ENCODE measurements at places on chromosomes 4 and X. TPM values are rescaled to one million over a fixed set of nuclear protein-coding genes. Genes with fewer than 3 reads are reported as not detected.
A peak's percentile ranks its signal among the peaks of the same experiment; 100 is the strongest.

The NPNT gene
- 5.4 TPM for polyA plus RNA-seq

The NXF2B gene
- not detected for polyA plus RNA-seq

The WDR44 gene
- 5.1 TPM for polyA plus RNA-seq

The RAI2 gene
- 4.8 TPM for polyA plus RNA-seq

The RAB33A gene
- 0.03 TPM for polyA plus RNA-seq

GRCh38 chr4:151922306-151922705 is 161.5 kb upstream of the GATB start:
- H3K27ac ChIP-seq: no peak overlapping the region
- H3K36me3 ChIP-seq: no peaks in the 10 kb centered on the region

DNA sequence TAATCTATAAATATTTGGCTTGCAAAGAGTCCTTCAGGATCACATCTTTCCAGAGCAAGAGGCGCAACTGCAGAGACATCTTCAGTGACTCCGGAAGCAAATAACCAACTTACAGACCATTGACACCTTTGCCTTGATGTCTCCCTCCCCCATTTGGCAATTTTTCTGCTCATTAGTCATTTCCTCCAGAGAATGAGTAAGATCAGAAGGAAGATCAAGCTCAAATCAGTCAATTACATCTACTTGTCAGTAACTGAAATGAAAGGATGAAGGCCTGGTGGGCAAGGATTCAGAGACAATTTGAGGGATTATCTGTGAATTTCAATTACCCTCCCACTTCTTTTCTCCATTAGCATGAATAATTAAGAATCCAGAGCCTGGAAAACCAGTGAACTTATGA is 665.6 kb upstream of the CPEB2 start:
- no peak overlapping the region for H3K4me3 ChIP-seq
- H3K27me3 ChIP-seq: no peaks in the 10 kb centered on the region
- no peak for DNase-seq
- H3K4me1 ChIP-seq: no peaks in the 10 kb centered on the region
- no peak overlapping the region for H3K27ac ChIP-seq

DNA sequence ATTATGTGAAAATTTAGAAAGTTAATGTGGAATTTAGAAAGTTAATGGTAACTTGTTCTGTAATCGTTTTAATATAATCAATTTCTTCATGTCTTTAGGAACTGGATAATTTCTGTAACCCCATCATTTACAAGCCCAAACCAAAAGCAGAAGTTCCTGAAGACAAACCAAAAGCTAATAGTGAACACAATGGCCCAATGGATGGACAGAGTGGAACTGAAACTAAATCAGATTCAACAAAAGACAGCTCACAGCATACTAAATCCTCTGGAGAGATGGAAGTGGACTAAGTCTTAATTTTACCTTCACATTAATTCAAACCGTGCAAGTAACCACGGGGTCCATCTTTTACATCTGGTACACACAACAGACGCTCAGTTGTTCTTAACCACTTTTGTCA is 48.1 kb upstream of the PLK4 start:
- DNase-seq: no peak
- no peak overlapping the region for H3K4me3 ChIP-seq
- H3K27me3 ChIP-seq: no peaks in the 10 kb centered on the region
- H3K27ac ChIP-seq: no peak overlapping the region

GRCh38 chrX:41350150-41350975 is 16.4 kb downstream of the DDX3X start:
- H3K4me1 ChIP-seq: no peaks in the 10 kb centered on the region
- no peak overlapping the region for H3K4me3 ChIP-seq
- H3K36me3 ChIP-seq: no peaks in the 10 kb centered on the region
- H3K27ac ChIP-seq: no peak overlapping the region

The FOXP3 gene
- polyA plus RNA-seq: not detected

The PRR32 gene
- not detected for polyA plus RNA-seq

DNA sequence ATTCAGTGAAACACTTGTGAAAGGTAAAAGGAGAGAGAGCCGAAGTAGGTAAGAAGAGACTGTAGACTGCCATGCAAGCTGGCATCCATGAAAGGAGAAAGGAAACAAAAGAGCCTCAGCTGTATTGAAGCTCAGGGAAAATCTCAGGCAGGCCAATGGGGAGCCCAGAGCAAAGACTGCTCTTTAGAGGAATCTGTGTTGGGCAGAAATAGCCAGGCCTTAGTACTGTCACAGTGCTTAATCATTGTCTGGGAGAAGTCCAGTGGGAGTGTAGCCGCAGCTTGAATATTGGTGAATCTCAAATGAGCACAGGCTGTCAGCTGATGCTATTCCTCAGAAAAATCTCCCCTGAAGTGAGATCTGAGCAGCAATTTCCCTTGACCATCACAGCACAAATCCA is 27.6 kb downstream of the CYLC1 start:
- no peaks in the 10 kb centered on the region for H3K4me1 ChIP-seq
- no peaks in the 10 kb centered on the region for H3K27me3 ChIP-seq
- no peak for DNase-seq
- H3K27ac ChIP-seq: no peak overlapping the region
- no peaks in the 10 kb centered on the region for H3K36me3 ChIP-seq
- no peak overlapping the region for H3K4me3 ChIP-seq

DNA sequence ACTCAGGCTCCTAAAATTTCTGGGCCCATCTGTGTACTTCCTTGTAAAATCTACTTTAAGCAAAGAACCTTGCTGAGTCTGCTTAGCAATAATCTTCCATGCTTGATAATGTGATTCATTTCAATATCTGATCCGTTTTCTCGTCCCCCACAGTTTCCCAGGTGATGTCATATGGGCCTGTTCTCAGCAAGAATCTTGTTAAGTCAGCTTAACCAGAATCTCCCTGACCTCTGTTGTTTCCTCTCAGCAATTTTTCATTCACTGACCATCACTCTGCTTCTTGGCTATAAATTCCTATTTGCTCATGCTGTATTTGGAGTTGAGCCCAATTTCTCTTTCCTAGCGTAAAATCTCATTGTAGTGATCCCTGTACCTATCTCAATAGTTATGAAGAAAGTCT is 13.9 kb downstream of the CSN2 start:
- H3K4me1 ChIP-seq: no peaks in the 10 kb centered on the region
- DNase-seq: no peak
- no peak overlapping the region for H3K27ac ChIP-seq

The GLRA2 gene
- not detected for polyA plus RNA-seq

The TMEM187 gene
- 6.7 TPM for polyA plus RNA-seq

The MTTP gene
- polyA plus RNA-seq: 0.44 TPM

DNA sequence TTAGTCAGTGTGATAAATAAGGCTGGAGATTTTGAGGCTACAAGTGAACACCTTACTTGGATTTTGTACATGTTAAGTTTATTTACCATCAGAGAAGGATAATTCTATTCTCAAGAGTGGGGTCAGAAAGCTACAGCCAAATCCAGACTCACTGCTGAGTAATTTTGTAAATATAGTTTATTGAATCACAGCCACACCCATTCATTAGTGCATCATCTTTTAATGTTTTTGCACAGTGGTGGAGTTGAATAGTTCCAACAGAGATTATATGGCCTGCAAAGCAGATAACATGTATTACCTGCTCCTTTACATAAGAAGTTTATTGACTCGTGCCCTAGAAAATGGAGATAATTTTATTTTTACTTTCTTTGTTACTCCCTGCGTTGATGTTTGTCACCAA is 60.4 kb downstream of the PCDH18 start:
- H3K4me1 ChIP-seq: no peaks in the 10 kb centered on the region
- no peaks in the 10 kb centered on the region for H3K36me3 ChIP-seq
- no peaks in the 10 kb centered on the region for H3K27me3 ChIP-seq
- H3K4me3 ChIP-seq: no peak overlapping the region

The SHROOM2 gene
- polyA plus RNA-seq: 0.06 TPM

GRCh38 chr4:24801136-24801855 is 5.9 kb downstream of the SOD3 start:
- H3K4me3 ChIP-seq: peak overlapping the region; percentile 48
- no peaks in the 10 kb centered on the region for H3K36me3 ChIP-seq
- peaks cover 3% of the 10 kb centered on the region for H3K27me3 ChIP-seq
- H3K4me1 ChIP-seq: peaks cover 12% of the 10 kb centered on the region
- no peak for DNase-seq

DNA sequence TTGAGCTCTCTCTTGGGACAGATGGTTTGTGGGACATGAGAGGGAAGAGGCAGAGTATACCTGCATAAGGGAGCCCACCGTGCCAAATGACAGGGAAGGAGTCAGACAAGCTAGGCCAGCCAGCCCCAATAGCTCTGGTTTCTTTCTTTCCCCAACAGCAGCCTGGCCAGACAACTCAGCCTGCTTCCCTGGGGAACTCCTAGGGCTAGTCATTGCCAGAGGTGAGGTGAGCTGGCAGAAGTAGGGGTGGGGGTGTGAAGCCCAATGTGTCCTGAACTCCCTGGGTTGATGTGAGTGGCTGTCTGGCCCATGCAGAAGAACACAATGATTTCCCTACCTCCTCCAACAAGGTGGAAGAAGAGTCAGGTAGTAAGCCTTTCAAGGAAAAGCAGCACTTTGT is 135.5 kb downstream of the AMMECR1 start:
- H3K4me3 ChIP-seq: no peak overlapping the region
- H3K36me3 ChIP-seq: no peaks in the 10 kb centered on the region

DNA sequence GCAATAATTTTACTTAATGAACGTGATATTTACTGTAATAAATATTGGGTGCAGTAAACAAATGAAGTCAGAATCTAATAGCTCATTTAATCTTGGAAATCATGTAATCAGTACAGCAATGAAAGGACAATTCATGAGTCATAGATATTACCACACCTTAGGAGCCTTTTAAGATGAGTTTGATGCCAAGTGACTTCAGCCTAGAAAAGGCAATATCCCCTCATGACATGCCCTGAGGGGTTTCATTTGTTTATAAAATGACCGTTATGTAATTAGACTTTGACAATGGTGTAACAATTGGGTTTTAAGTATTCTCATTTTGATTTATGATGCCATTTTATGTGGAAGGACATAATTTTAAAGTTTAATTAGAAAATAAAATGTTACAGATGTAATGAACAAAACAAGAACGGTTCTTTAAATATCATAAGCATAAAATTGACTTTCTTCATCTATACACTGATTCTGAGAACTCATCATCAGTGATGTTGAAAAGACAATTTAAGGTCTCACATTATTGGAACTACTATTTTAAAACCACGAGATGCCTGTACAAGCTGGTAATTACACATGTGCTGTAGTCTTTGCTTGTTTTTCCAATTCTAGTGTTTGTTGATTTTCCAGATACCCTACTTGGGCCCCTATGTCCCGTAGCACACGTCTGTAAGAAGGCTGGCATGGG is 5.0 kb downstream of the FGF2 start:
- H3K4me3 ChIP-seq: no peak overlapping the region
- no peak for DNase-seq
- H3K4me1 ChIP-seq: peaks cover 3% of the 10 kb centered on the region
- no peaks in the 10 kb centered on the region for H3K36me3 ChIP-seq
- no peak overlapping the region for H3K27ac ChIP-seq

DNA sequence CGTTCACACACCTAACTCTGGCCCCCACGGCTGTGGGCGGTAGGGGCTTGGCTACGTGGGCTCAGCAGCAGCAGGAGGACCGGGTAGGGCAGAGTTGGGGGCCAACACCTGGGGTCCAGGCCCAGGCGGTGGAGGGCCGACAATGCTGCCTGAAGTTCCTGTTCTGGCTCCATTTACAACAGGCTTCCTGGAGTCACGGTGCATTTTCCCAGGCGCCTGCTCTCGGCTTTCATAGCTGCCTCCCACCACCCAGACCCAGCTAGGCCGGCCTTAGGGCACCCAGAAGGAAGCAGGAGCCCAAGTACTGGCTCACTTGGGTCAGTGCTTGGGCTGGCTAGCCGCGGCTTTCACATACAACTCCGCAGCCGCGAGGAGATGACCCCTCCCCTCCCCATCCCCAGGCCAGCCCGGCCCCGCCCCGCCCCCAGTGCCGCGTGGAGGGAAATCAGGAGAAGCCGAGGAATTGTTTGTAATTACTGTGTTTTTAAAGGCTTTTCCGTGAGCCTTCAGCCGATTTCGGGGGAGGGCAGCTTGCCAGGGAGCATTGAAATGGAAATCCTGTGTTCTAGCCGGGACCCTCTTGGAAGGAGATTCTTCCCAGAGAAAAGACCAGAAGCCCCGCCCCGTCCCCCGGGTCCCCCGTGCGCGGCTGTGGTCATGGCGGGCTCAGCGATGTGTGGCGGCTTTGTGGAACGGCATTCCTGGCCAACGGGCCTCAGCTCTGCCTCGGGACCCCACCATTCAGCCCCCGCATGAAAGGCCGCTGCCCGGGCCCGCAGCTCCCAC is 28.5 kb downstream of the PJA1 start:
- H3K27ac ChIP-seq: peak overlapping the region; percentile 4
- H3K4me3 ChIP-seq: peak overlapping the region; percentile 47
- DNase-seq: peak; percentile 68

The SPANXN4 gene
- not detected for polyA plus RNA-seq

DNA sequence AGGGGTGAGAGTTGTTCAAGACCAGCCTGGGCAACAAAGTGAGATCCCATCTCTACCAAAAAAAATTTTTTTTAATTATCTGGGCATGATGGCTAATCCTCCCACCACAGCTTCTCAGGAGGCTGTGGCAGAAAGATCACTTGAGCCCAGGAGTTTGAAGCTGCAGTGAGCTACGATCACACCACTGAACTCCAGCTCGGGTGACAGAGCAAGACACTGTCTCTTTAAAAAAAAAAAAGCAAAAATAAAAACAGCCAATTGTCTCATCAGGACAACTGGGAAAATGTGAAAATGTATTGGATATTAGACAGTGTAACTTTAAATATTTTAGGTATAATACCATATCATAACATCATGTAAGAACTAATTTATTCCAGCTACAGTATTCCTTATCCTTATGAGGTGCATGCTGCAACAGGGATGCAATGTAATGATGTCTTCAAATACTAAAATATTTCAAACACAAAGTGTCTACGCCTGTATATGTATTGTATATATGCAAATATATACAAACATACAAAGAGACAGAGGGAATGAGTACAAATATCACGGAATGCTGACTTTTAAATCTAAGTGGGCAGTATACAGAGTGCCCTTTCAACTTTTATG is 17.2 kb downstream of the FAM13A start:
- no peak overlapping the region for H3K27ac ChIP-seq
- no peaks in the 10 kb centered on the region for H3K4me1 ChIP-seq
- no peaks in the 10 kb centered on the region for H3K27me3 ChIP-seq
- H3K36me3 ChIP-seq: no peaks in the 10 kb centered on the region

- H3K4me1 ChIP-seq: no peaks in the 10 kb centered on the region
- no peak for DNase-seq
- H3K36me3 ChIP-seq: no peaks in the 10 kb centered on the region
- H3K27ac ChIP-seq: no peak overlapping the region
Observed at GRCh38 chrX:143017272-143017671, 8.5 kb upstream of the SPANXN4 start.

GRCh38 chrX:1661048-1661921 is 46.4 kb downstream of the ASMT start:
- peak; percentile 72 for DNase-seq
- H3K4me3 ChIP-seq: no peak overlapping the region
- H3K27ac ChIP-seq: no peak overlapping the region
- no peaks in the 10 kb centered on the region for H3K27me3 ChIP-seq
- no peaks in the 10 kb centered on the region for H3K4me1 ChIP-seq

DNA sequence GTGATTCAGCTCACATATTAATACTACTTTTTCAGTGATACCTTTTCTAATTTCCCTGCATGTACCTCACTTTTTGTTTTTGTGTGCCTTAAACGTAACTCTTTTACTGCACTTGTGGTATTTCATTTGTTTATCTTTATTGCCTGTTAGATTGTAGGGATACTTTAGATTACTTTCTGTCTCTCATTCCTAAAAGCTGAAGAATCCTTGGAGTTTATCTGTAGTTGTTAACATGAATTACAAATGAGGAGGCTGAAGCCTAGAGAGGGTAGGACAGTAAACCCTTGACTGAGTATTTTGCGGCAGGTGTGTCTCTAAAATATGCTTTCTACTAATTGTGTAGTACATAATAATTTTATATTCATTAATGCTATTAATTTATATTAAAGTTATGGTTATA is 34.9 kb downstream of the BMP2K start:
- peaks cover 14% of the 10 kb centered on the region for H3K4me1 ChIP-seq
- no peaks in the 10 kb centered on the region for H3K36me3 ChIP-seq
- H3K27ac ChIP-seq: no peak overlapping the region
- DNase-seq: no peak
- H3K27me3 ChIP-seq: no peaks in the 10 kb centered on the region

The SMARCA1 gene
- 8.5 TPM for polyA plus RNA-seq

The PDGFC gene
- polyA plus RNA-seq: 2.2 TPM
